Activated T-cell treated with anti-CD3 and anti-CD28 coated beads for 24 hours (primary cell): ENCODE measurements at places on chromosomes 4 and X.

DNA sequence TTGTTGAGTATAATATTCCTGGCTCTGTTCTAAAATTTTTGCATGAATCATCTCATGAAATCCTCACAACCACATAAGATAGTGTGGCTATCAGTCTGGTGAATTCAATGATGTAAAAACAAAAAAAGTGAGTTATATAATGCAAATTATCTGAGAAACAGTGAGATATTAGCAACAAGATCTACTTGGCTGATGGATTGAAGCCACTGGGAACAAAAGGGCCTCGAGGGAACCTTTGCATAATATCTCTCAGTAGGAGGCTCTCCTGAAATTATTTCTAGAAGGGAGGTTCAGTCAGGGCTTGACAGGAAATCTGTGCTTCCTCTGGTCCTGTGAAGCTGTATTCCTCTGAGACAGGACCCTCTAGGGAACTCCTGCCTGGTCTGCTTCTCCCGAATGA, 30.1 kb upstream of the NUP54 start:
- no peak for DNase-seq

DNA sequence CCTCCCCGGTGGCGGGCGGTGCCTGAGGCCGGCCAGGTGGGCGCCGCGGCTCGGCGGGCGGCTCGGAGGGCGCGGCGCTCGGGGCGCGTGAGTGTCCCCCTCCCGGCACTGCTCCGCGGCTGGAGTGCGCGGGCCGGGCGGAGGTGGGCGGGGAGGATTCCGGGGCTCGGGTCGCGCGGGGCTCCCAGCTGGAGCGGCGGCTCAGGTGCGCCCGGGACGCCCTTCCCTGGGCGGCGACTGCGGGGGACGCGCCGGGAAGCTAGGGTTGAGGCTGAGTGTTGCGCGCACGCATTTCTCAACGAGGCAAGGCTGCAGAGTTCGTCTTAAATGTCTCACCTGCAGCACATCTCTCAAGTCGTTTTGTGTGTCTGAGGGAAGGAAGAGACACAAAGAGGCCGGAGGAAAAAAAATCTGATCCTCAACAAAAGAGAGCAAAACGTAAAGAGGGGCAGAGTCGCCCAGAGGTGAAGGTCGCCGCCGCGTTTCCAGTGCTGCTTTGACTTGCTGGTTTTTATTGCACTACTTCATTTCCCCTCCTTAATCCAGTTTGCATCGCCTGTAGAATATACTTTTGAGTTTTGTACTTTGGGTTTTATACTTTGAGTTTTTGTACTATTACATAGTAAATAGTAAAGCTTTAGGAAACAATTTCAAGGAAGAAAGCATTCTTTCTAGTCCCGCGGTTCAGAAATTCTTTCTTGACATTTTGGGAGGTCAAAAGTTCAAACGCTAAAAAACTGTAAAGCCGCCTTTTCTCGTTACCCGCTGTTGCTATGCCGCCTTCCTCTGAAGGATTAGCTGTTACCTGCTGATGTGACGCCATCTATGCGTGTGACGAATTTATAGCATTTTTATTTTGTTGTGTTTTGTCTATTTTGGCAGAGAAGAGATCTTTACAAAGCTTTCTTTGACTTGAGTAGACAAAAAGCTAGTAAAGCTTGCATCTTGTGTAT, 106.5 kb upstream of the STOX2 start:
- no peak for DNase-seq

DNA sequence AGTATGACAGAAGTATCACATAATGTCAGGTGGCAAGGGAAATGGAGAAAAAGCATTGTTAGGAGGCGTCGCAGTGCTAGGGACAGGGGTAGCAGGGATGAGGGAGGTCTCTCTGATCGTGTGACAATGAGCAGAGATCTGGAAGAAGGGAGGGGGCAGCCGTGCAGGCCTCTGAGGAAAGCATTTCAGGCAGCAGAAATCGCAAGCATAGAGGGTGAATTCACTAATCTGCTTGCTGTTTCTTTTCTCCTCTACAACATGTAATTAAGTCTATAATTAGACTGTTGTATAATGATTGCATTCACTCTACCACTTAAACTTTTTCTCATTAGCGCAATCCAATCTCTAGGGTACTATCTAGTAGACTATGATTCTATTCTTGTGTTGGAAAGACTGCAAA, 9.1 kb downstream of the CYP4V2 start:
- no peak for DNase-seq

GRCh38 chrX:131802836-131803626, 220.1 kb upstream of the STK26 start:
- DNase-seq: no peak

DNA sequence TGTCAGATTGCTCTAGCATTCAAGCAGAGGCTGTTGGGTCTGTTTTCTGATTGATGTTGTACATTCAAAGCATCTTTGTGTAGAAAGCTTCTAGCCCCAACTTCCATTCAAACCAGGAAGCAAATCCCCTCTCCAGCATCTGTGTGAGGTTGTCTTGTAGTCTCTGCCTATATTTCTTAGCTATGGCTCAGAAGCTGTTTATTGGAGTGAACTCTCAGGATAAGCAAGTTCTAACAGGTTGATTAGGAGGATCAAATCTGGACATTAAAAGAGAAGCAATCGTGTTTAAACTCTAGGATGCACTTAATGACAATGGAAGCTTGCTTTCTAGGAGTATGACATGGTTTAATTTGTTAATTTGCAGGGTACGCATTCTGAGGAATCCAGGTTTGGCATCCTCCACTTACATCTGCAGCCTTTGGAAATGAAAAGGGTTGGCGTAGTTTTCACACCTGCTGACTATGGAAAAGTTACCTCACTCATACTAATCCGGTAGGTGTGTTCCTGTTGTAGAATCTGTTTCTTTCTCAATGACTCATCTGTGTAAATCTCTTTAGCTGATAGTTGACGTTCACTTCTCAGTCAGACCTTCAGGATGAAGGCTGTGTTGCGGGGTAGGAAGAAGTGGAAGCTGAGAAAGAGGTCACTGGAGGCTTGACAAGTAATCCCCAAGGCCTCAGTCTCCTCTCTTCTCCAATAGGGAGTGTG, 88.0 kb upstream of the TLR2 start:
- DNase-seq: no peak

DNA sequence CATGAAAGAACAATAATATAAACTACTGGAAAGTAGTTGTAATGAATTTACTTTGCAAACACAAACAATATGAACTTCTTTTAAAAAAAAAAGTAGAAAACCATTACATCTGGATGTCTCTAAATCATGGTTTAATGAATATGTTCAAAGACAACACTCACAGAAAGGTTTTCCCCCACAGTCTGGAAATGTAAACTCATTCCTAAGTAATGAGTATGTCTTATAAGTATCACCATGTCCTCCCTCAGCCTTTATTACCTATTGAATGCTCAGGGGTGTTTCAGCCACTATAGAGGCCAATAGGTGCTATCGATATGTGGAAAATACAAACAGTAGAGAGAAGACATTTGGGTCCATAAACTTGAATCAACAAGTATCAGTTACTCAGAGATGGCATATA, 186.7 kb downstream of the PALLD start:
- no peak for DNase-seq

DNA sequence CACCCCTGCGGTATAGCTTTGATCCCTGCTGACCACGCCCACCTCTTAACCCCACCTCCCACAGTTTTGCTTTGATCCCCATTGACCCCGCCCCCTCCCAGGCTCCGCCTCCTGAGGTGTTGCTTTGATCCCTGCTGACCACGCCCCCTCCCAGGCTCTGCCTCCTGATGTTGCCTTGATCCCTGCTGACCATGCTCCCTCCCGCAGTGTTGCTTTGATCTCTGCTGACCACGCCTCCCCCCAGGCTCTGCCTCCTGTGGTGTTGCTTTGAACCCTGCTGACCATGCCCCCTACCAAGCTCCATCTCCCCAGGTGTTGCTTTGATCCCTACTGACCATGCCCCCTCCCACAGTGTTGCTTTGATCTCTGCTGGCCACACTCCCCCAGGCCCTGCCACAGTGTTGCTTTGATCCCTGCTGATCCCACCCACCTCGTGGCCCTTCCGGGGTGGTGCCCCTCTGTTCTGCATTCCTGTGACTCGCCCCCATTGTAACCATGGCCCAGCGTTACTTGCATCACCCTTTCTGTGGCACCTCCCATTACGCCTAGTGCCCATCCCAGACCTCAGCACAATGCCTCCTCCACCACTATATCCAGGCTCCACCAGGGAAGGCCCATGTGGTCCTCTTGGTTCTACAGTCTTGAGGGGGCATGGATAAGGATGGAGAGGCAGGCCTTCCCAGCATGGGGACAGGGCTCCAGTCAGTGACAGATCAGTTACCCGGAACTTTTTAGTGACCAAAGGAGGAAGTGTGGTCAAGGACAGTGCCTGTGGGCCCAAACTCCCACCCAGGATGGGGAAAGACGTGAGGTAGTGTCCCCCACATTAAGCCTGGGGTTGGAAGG, 70.8 kb downstream of the ADRA2C start:
- no peak for DNase-seq

DNA sequence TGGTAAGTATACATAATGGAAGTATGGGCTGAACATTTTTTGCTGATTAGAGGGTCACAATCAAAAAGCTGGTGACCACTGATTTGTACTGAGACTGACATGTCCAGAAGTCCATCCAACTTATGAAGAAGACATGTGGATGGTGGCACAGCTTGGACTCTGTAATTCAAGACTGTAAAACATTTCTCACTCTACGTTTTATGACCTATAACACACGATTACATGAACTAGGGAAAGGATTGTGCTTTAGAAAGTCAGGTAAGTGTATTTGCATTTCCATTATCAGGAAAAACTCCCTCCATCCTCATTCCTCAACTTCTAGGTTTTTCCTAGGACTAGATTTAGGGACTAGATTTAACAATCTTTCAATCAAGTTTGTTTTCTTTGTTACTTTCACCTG, 30.5 kb upstream of the OCIAD2 start:
- DNase-seq: no peak

GRCh38 chrX:29690061-29690460, 525.3 kb upstream of the MAGEB2 start:
- DNase-seq: no peak

- no peak for DNase-seq
Observed at GRCh38 chr4:79198951-79199587, 126.8 kb downstream of the NAA11 start.

DNA sequence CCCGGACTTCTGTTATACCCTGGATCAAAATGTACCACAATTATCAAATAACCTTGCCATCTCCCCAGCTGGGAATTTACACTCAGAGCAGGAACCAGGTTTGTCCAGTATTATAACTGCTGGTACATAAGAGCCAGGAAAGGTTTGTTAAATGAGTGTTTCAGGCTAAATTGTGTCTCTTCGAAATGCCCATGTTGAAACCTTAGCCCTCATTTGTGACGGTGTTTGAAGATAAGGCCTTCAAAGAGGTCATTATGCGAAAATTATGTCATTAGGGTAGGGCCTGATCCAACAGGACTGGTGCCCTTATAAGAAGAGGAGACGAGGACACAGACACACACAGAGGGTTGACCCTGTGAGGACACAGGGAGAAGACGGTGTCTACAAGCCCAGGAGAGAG, 73.5 kb upstream of the DHRSX start:
- DNase-seq: no peak

DNA sequence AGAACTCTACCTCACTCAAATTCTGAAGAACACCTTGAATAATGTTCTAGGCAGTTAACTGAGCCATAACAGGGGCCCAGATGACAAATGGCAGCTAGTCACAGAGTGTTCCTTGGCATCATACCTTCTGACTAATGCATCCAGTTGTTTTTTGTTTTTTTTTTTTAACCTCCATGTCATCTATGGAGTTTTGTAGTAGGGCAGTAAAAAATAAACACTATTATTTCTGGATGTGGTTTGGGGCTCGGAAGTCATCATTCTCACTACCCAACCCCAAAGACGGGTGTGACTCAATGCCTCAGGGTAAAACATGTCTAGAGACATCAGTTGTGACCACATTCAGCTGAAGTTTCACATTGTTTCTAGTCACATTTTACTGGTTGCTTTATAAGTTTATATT, 31.2 kb upstream of the MCF2 start:
- peak; percentile 1 for DNase-seq

DNA sequence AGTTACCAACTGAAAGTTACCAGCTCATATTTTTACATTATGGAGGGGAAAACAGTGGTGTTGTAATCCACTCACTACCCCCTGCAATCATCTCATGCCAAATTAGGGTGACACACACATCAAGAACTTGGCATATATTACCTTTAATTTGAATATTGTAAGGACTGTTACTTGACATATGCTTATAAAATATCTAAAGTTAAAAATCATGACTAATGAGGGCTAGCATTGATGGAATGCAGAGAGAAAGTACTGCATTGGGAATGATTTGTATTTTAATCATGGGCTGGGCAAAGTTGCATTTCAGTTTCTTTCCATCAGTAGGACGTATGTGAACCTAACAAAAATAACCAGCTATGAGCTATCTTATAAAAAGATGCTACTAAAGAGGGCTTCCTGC, 517.5 kb upstream of the GRIA3 start:
- DNase-seq: no peak

DNA sequence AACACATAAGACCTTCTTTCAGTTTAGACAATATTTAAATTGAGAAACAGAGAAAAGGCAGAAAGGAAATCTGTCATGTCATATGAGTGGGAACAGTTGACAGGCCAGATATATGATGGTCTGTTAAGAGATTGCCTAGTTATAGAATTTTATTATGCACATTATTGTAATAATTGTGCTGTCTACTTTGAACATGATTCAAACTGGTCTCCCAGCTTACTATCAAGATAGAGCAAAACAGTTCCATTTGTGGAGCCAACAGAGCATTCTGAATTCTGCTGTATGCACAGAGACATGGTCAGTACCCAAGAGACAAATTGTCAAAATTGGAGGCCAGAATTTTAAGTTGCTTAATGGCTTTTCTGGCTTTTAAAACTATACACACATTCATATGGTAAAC, 139.4 kb downstream of the FBXO8 start:
- DNase-seq: no peak

DNA sequence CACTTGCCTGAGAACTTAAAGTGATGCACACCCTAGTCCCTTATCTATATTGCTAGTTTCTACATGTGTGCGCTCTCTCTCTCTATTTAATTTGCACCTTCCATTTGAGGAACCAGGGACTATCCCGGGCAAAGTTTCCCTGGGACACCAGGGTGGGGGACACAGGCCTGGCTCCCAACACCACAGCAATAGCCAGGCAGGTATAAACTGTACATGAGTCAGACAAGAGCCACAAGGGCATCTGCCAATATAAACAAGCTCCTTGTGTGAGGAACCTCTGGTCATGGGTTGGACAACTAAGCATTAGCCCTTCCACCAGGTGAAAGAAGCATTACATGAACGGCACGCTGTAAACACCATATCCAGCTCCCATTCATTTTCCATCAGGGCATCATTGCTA, 455.5 kb downstream of the STIM2 start:
- no peak for DNase-seq
